Activated CD4-positive, CD25-positive, alpha-beta regulatory T cell (primary cell): ENCODE measurements at places on chromosomes 5 and 9.

DNA sequence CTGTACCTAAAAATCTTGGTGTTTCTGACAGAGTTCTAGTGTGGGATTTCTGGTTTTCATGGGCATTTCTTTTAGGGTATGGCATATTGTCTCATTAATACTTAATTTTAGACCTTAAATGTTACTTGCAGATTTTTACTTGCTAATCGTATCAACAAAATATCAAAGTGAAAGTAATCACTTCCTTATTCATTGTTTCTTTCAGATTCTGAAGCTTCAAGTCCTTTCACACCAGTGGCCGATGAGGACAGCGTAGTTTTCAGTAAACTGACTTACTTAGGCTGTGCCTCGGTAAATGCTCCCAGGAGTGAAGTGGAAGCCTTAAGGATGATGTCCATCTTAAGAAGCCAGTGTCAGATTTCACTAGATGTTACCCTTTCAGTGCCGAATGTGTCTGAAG lies 45.2 kb downstream of the RABGAP1 start:
- no peak for DNase-seq

DNA sequence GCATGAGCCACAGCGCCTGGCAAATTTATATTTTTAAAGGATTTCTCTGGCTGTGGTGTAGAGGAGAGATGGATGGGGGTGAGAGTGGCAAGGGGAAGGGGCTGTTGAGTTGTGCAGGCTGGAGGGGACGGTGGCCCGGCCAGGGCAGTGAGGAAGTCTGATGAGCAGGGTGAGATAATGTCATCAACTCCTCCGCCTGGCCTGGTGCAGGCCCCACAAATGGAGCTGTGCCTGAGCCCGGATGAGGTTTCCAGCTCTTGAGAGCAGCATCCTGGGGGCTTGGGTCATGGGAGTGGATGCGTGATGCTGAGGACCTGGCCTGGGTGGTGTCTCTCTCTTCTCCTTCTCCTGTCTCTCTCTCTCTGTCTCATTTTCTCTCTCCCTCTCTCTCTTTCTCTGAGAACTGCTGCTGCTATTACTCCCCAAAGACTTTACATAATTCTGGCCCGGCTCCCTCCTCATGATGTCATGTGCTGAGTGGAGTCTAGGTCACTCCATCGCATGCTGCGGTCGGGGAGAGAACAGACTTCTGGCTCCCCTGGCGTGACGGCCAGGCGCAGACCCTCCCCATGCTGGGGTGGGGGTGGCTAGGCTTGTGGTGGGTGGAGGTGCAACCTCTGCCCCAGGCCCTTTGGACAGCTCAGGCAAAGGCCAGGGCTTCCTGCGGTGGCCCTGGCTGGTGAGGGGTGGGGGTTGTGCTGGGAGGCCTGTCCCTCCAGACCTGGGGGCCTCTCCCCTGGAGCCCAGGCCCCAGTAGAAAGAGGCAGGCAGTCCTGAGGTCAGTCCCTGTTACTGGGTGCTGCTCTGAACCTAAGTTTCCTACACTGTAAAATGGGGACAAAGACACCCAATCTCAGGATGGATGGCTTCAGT lies 26.4 kb downstream of the FGF18 start:
- no peak for DNase-seq

DNA sequence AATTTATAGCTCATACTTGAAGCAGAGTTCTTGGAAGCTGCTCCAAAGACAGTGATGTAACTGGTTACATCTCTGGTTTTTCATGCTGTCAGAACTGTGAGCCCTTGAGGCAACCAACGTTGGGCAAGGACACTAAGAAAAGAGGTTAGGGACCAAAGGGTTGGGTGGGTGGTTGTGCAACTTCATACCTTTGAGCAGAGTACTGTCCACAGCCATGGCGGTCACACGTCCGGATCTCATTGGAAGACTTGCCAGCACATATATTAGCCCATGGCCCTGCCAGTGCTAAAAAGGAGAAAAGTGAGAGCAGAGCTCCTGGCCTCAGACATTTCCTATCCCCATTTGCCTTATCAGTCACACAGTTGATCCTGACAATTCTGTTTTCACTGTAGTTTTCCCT lies 2.1 kb downstream of the LECT2 start:
- no peak for DNase-seq

GRCh38 chr5:55509796-55510522 lies 24.8 kb downstream of the PLPP1 start:
- no peak for DNase-seq

- DNase-seq, result no peak
These were observed 8.3 kb upstream of the PTAR1 start for GRCh38 chr9:69768101-69768500.
